ENCODE measurements at places on chromosomes 5 and 9. TPM values are rescaled to one million over a fixed set of nuclear protein-coding genes. Genes with fewer than 3 reads are reported as not detected.
A peak's percentile ranks its signal among the peaks of the same experiment; 100 is the strongest.

Gene CCDC192
- not detected for total RNA-seq

GRCh38 chr5:125202871-125203438 lies 456.5 kb upstream of the ZNF608 start:
- no peak for DNase-seq
- H3K4me1 ChIP-seq = no peaks in the 10 kb centered on the region
- H3K27me3 ChIP-seq = no peaks in the 10 kb centered on the region

DNA sequence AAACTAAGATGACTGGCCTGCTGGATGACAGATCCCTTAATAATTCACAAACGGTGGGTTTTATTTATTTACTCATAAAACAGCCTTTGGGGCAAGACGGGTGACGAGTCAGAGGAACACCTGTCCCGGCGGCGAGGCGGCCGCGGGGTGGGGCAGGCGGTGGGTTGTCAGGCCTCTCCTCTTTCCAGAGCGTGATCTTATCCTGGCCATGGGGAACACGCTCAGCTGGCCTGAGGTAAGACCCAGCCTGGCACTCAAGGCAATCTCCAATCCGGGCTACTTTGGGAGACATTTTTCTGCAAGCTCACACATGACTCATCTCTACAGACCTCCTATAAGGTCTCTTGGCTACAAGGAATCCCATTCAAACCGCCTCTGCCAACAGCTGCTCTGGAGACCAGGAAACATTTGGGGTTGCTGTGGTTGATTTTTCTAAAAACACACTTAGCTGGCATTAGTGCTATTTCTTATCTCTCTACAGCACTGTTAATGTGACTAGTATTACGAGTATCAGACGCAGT lies 6.3 kb downstream of the RAPGEF1 start:
- no peaks in the 10 kb centered on the region for H3K36me3 ChIP-seq
- peak overlapping the region; percentile 37 for H3K4me3 ChIP-seq
- peak overlapping the region; percentile 95 for H3K27ac ChIP-seq
- peaks cover 59% of the 10 kb centered on the region for H3K4me1 ChIP-seq
- H3K27me3 ChIP-seq = no peaks in the 10 kb centered on the region

DNA sequence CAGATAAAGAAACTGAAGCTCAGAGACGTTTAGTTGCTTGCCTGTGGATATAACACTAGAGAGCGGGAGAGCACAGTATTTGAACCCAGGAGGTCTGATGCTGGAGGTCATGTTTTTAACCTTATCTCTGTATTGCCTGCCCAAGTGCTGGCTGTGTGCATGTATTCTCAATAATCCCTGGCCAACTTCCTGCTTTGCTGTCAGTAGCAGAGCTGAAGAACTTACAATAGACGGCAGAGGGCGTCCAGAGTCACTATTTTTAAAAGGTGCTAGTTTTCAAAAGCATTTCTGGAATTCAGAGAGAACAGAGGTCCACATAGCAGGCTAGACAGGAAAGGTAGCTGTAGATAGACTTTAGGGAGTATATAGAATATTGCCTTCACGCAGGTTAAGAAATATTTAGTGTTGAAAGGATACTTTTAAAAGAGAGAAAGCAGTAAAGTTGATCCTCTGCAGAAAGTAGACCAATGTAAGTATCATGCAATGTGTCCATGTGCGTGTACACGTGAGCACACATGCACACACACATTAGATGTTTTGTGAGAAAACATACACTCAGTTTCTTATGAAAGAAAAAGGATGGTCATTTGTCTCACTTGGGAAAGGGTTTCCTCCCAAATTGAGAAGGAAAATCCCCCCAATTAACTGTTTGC lies 46.3 kb downstream of the PTCD2 start:
- H3K4me1 ChIP-seq = peaks cover 19% of the 10 kb centered on the region
- no peak overlapping the region for H3K27ac ChIP-seq
- DNase-seq = peak; percentile 78
- peaks cover 5% of the 10 kb centered on the region for H3K36me3 ChIP-seq

Gene PCDHGB7
- total RNA-seq = 0.44 TPM

GRCh38 chr9:4272126-4272525 lies 27.7 kb downstream of the GLIS3 start:
- H3K4me1 ChIP-seq = no peaks in the 10 kb centered on the region
- H3K27ac ChIP-seq = no peak overlapping the region
- H3K36me3 ChIP-seq = no peaks in the 10 kb centered on the region
- no peak for DNase-seq
- no peak overlapping the region for H3K4me3 ChIP-seq

DNA sequence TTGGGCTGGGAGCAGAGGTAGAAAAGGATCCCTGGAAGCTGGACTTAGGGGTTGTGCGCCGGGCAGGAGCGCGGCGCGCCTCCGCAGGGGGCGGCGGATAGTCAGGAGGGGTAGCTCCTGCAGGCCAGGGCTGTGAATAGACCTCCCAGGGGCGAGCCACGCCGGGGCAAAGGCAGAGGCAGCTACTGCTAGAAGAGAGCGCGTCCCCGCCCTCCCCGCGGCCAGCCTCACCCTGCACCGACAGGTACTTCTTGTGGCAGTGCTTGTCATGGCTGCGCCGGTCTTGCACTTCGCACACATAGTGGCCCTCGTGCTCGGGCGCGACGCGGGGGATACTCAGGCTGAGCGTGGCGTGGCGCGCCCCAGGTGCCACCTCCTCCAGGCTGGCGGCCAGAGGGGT lies 28.1 kb downstream of the FLT4 start:
- H3K4me1 ChIP-seq = no peaks in the 10 kb centered on the region

DNA sequence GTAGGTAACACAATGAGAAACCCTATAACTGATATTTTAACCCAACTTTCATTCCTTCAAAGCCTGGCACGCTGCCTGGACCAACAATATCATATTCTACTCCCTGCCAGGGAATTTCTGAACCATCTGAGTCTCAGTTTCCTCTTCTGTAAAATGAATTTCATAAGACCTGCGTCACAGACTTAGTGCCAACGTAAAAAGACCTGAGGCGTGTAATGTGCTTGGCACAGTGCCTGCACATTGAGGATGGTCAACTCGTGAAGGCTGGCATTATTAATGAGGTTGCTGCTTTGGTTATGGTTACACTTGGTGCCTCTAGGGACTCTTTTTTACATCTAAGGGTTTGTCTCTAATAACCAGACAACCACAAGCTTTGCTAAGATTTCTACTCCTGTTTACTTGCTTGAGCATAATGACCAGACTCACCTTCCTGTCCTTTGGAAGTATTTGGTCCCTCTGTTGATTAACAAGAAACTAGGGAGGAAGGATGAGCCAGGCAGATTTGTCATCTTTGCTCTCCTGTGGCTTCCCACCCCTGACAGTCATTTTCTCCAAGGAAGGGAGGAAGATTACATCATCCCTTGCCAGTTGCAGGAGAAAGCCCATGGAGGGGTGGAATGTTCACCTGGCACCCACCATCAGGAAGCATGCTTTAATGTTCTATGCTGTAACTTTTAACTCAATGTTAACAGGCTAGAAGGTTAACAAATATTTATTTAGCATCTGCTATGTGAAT lies 79.0 kb downstream of the PAPPA start:
- H3K4me1 ChIP-seq = no peaks in the 10 kb centered on the region
- peak; percentile 38 for DNase-seq
- H3K27ac ChIP-seq = peak overlapping the region; percentile 70
- no peaks in the 10 kb centered on the region for H3K27me3 ChIP-seq
- H3K4me3 ChIP-seq = no peak overlapping the region

GRCh38 chr5:102660111-102660510 lies 95.0 kb upstream of the PAM start:
- no peak overlapping the region for H3K27ac ChIP-seq
- H3K36me3 ChIP-seq = no peaks in the 10 kb centered on the region
- H3K4me1 ChIP-seq = peaks cover 10% of the 10 kb centered on the region

Gene ARID3C
- total RNA-seq = not detected

GRCh38 chr9:6785682-6786081 lies 27.9 kb downstream of the KDM4C start:
- no peak overlapping the region for H3K4me3 ChIP-seq
- no peaks in the 10 kb centered on the region for H3K27me3 ChIP-seq
- DNase-seq = no peak
- H3K36me3 ChIP-seq = no peaks in the 10 kb centered on the region

Gene PRLR
- 0.40 TPM for total RNA-seq

DNA sequence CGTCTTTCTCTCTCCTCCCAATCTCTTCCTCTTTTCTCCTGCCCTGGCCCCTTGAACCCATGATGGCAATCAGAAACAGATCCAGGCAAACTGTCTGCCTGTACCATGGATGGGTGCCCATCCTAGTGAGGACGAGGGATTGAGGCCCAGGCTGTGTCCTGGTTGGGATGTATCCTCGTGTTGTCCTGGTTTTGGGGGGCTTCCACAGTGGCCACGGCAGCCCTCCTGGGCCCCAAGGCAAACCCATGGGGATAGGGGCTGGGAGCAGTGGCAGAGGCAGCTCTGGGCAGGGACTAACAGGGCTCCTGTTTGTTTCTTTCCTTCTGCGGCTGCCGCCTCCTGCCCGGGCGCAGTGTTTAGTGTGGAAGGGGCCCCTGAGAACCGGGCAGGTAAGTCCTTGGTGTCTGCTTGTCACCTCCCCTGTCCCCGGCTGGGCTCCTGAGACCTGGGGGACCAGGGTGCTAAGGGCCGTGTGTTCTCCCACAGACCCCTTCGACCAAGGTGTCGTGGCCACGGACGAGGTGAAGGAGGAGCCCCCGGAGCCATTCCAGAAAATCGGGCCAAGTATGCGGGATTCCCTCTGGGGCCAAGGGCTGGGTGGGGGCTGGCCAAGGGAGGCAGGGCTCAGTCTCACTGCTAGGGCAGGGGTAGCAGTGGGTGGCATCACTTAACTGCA lies 70.0 kb downstream of the AMBP start:
- H3K27ac ChIP-seq = no peak overlapping the region
- no peak overlapping the region for H3K4me3 ChIP-seq
- H3K4me1 ChIP-seq = no peaks in the 10 kb centered on the region
- no peaks in the 10 kb centered on the region for H3K36me3 ChIP-seq
- no peaks in the 10 kb centered on the region for H3K27me3 ChIP-seq

Gene LCN9
- not detected for total RNA-seq

DNA sequence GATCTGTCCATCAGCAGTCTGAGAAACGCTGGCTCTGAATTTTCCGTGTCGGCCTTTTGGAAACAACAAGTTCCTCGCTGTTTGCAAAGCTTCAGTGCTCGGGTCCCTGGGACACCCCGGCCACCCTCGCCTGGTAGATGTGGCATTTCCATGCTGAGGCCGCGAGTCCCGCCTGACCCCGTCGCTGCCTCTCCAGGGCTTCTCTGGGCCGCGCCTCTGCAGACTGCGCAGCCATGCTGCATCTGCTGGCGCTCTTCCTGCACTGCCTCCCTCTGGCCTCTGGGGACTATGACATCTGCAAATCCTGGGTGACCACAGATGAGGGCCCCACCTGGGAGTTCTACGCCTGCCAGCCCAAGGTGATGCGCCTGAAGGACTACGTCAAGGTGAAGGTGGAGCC lies 4.7 kb downstream of the NTNG2 start:
- peaks cover 41% of the 10 kb centered on the region for H3K27me3 ChIP-seq
- no peak overlapping the region for H3K4me3 ChIP-seq
- DNase-seq = no peak
- H3K27ac ChIP-seq = no peak overlapping the region

GRCh38 chr9:109861918-109862317 lies 81.9 kb downstream of the PALM2AKAP2 start:
- no peak overlapping the region for H3K27ac ChIP-seq
- H3K36me3 ChIP-seq = no peaks in the 10 kb centered on the region
- no peaks in the 10 kb centered on the region for H3K4me1 ChIP-seq
- DNase-seq = no peak
- H3K27me3 ChIP-seq = no peaks in the 10 kb centered on the region

DNA sequence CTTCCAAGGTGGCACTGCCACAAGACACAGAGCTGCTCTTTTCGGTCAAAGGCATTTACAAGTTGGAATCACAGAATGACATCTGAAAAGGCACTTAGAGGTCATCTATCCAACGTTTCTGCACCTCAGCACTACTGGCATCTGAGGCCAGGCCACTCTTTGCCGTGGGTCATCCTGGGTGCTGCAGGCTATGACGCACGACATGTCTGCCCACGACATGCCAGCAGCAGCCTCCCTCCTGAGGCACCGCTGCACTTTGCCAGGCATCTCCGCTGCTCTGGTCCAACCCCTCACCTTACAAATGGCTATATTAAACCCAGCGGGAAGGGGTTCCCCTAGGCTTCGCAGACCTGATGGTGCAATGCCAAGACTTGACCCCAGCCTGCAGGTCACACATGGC lies 8.1 kb downstream of the SURF4 start:
- H3K27ac ChIP-seq = no peak overlapping the region
- no peak overlapping the region for H3K4me3 ChIP-seq
- H3K27me3 ChIP-seq = no peaks in the 10 kb centered on the region
- peaks cover 16% of the 10 kb centered on the region for H3K36me3 ChIP-seq

Gene PCA3
- total RNA-seq = not detected

Gene TAF11L13
- not detected for total RNA-seq

- no peaks in the 10 kb centered on the region for H3K36me3 ChIP-seq
- H3K27me3 ChIP-seq = no peaks in the 10 kb centered on the region
- no peaks in the 10 kb centered on the region for H3K4me1 ChIP-seq
- no peak overlapping the region for H3K27ac ChIP-seq
- H3K4me3 ChIP-seq = no peak overlapping the region
- no peak for DNase-seq
Observed at GRCh38 chr9:106829666-106830408, 33.1 kb upstream of the ZNF462 start.

DNA sequence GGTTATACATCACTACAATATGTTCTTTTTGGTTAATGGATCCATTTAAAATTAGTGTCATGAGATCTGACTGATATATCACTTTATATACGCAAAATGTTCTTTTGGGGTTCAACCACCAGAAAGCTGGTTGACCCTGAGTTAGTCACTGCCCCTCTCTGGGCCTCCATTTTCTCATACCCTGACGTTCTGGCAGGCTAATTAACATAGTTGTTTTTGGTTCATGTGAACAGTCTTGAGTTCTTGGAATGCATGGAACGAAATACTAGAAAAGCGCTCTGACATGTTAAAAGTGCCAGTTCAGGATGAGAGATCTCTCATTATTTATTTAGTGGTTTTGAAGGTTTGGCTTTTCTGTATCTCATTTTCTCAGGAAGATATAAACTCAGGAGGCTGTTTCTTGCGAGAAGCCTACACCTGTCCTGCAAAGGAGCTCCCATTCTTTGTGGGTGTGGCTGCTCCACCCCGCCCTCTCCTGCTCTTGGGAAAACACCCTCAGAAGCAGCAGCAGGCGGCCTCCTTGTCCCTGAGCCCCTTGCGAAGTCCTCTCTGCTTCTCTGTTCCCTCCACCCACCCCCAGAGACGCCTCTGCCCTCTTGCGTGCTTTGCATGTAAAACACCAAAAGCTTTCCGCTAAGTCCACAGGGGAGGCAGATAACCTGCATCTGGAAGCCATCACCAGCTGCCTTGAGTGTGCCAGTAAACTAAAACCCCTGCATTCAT lies 302.4 kb upstream of the PANK3 start:
- DNase-seq = no peak
- H3K27me3 ChIP-seq = peaks cover 87% of the 10 kb centered on the region
- no peak overlapping the region for H3K4me3 ChIP-seq

Measured in PC-3 (cell line).